Stimulated activated CD8-positive, alpha-beta memory T cell treated with anti-CD3 and anti-CD28 coated beads, Interleukin-12 subunit alpha, Interleukin-12 subunit beta, amount 100 ng/mL, for 1 hour (primary cell): ENCODE measurements at places on chromosomes 6 and 20.

- no peak for DNase-seq
These were observed 171.9 kb upstream of the JARID2 start for GRCh38 chr6:15073883-15074465.

DNA sequence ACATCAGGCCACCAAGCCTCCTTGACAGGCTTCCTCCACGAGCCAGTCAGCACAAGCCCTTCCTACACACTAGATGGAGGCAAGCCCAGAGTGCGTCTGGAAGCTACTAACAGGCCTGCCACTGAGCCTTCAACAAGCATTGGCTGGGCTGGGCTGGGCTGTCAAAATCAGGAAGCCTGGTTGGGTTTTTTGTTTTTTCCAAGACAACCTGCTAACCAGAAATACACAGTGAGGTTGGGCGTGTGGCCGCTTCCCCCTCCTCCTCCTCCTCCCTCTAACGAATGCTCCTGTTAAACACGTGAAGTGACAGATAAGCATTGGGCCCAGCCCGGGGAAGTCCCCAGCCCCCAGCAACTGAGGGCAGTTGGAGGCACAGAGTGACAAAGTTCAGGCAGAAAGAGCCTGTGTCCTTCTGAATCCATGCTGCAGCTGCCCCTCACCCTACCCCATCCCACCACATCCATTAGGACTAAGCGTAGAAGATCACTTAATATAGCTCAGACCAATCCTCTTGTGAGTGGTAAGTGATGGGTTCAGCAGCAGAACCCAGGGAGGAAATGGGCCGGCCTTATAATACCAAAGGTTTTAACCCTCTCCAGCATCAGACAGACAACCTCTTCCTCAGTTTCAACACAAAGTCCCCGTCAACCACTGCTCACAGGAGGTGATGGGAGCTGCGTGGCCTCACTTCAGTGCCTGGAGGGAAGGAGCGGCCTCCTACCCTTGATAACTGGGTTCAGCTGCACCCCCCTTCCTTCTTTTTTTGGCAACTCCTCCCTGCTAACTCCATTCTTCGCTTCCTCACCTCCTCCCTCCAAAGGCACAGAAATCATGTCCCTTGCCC, 1.1 kb downstream of the NFATC2 start:
- peak; percentile 66 for DNase-seq

DNA sequence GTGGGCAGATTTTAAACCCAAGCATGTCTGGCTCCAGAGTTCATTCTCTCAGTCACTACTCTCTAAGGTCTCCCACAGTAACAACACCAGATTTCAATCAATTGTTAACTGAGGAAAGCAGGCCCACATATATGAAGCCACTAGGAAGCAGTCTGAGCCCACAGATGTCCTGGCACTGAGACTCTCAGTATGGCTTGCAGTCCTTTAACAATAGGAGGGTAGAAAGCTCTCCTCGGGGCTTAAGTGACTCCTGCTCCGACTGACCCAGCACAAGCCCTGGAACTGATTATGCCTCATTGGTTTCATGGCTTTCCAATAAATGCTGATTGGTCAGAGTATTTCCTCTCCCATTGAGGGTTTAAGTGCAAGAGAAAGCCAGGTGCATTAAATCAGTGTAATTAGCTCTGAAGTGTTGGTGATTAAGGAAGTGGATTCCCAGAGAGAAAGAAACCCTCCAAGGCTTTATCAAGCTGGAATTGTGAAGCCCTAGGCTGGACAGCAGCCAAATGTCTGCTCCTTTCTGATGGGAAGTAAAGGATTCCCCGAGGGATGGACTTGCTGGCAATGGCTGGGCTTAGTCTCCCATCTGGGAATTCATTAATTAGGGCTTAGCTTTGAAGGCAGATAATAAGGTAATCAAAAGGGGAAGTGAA, 76.6 kb upstream of the PROKR2 start:
- DNase-seq: no peak

DNA sequence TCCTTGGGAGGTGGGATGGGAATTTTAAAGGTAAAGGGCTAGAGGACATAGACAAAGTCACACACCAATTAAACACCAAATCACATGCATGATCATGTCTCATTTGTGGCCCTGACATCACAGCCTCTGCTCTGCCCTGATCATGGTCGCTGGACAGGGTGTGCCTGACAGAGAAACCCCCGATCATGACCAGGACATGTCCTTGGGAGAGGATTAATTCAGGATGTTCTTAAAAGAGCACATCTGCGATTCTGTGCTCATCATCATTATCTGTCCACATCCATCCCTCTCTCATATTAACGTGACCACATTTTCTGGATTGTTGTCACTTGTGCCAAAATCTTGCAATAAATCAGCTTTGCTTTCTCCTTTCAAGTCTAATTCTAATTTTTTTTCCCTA, 7.7 kb upstream of the PBOV1 start:
- no peak for DNase-seq

- DNase-seq: no peak
These were observed 171.1 kb downstream of the PREX1 start for GRCh38 chr20:48656661-48657211.

DNA sequence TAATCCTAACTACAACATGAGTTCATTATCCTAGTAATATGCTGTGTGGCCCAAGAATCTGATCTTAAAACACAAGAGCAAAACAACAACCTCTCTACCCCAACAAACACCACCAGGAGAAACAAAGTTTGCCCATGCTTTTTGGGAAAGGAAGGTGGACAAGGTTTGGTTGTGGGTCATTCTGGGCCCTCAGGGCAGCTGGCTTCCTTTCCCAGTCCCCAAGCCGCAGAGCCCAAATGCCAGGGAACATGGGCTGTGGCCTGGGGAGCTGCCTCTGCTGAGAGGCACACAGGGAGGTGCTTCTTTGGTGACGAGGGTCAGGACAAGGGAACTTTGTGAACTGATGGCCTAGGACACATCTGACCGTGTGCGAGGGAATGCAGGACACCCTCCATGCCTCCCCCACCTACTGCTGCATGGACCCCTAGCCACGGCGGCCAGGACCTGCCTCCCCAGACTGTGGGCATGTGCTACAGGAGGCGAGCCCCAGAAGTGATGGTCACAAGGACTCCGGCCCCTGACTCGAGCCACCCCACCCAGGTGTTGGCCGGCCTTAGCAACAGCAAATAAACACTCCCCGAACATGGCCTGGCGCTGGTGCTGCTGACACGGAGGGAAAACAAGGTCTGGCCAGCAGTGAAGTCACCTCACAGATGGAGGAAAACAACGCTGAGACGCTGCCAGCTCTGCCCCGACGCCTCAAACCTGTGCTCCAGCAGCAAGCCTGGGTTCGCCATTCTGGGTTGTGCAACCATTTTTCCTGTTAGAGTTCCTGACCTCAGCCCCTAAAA, 55.6 kb downstream of the RRBP1 start:
- no peak for DNase-seq

DNA sequence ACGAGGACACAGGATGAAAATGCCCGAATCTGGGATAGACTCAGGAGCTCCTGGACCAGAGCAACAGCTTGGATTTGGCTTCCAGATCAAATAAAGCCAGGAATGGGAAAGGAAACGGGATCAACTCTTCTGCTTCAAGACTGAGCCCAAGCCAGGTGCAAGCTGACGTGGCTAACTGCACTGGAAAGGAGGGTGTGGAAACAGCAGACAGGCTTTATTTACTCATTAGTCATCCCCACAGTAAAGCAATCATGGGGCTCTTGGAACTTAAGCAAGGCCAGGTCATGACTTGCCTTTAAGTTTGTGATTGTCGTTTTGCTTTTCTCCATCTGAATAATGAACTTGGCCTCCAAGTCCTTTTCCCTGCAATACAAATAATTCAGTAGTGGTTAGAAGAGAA, 45.2 kb downstream of the KIF16B start:
- no peak for DNase-seq

DNA sequence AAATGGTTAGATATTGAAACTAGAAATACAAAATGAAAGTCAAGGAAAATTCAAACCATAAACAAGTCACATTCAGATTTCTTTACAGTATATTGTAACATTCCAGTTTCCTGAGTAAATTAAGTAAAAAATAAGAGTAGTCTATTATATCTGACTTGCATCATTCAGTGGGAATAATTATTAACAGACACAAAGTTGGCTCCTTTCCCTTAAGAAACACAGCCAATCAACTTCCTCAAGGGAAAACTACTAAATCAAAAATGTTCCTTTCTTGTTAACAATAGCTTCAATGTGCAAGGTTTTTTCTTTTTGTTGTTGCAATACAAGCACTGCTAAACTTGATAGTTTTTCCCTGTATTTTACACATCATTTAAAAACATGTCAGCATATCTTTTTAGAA, 33.2 kb downstream of the DNAAF9 start:
- no peak for DNase-seq

DNA sequence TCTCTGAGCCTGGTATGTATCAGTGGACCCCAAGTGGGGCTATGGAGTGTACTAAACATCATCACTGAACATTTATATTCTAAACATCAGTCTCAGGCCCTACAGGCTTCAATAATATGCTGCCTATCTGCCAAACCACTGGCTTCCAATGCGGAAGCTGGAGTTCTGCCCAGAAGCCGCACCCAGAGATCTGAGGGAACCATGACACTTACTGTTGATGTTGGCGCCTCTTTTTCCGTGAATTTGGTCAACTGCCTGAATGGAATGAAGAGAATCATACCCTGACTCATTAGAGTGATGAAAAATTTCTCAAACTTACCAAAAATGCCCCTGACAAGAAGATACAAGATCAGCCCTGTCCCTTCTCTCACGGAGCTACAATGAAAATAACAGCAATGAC, 66.2 kb downstream of the SLC22A23 start:
- DNase-seq: no peak

DNA sequence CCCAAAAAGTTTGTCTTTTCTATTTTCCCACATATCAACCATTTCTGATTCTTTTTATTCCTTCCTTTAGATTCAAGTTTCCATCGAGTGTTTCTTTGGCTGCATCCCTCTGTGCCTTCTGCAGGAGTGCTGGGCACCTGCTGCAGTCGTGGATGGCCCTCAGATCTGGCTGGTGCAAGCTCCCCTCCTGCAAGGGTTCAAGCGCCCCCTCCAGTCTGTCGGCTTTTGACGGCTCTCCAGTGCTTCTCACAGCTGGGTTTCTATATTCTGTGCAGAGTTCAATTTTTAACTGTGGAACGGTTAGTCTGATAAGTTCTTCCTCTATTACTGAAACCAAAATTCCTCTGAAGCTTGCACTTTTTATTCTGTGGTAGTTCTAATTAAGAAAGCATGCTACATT, 132.1 kb downstream of the HUS1B start:
- DNase-seq: no peak

GRCh38 chr6:37320646-37321045, 33.1 kb upstream of the RNF8 start:
- no peak for DNase-seq

- no peak for DNase-seq
These were observed 119.4 kb downstream of the ZFAND3 start for GRCh38 chr6:37938909-37939308.

GRCh38 chr20:41654292-41654691, 36.1 kb upstream of the CHD6 start:
- no peak for DNase-seq

GRCh38 chr20:50587291-50587961, 77.2 kb downstream of the PTPN1 start:
- DNase-seq: no peak

DNA sequence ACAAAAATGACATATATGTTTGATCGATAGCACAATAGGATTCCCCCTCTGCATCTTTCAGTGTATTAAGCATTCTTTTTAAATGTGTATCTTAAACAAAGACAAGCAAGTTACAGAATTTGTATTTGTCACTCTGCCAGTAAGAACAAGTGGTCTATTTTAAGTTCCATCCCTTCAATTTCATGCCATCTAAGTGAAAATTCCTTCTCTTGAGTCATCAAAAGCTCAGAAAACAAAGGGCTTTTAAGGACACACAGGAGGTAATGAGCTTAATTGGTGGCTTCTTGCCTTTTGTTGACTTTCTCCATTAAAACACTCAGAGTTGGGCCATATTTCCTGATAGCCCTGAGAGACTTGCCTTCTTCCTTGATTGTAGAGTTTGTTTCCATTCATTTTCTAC, 547.8 kb downstream of the TENT5A start:
- no peak for DNase-seq

GRCh38 chr6:139443231-139444112, 69.0 kb upstream of the CITED2 start:
- no peak for DNase-seq

DNA sequence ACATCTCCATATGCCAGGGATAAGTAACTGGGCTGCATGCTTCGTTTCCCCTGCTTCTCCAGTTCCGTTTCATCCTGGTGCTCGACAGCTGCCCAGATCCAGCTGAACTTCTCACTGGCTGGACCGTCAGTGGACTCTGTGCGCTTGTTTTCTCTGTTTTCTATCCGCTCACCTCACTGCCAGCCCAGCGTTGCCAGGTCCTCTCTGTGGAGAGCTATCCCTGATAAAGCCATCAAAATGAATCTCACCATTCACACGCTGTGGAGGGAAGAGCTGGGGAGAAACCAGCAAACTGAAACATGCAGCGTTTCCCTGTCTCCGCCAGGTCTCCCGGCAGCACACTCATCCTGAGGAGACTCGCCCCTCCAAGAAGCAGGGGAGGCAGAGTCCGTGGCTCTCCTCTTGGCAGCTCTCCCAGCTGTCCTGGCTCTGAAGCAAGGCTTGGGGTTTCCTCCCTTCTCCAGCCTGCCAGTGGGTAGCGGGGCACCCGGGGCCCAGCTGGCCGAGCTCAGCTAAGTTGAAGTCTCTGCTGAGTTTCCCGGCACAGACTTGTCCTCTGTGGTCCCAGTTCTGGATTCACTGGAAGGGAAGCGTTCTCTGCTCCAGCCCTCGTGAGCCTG, 160.9 kb downstream of the DTNBP1 start:
- DNase-seq: no peak

- DNase-seq: no peak
These were observed 140.3 kb downstream of the SYNDIG1 start for GRCh38 chr20:24609757-24610156.

DNA sequence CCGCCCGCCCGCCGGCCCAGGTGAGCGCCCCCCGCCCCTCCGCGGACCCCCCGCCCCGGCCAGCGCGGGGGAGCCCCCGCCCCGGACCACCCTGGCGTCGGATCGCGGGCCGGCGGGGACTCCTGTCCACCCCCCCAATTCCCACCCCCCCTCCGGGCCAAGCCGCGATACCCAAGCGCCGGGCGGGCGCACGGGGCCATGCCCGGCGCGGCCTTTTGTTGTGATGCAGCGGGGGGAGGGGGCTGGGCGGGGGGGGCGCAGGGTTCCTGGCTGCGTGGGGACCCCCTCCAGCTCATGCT, 245 bp downstream of the SRC start:
- no peak for DNase-seq

DNA sequence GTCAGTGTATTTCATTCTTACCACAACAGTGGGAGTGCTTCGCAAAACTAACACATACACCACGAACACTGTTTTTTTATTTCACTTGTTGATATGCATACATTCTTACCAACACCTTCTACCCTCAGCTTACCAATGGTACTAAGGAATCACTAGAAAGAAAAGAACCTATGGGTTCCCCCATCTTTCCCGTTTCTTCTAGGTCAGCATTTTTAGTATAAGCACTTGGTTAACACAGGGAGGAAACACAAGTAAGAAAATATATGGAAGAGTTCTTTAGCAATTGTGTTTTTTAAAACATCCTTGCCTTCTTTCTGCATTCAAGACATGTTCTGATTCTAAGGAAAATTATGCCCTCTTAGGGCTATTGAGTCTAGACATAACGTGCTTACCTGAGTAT, 39.9 kb upstream of the EYA4 start:
- DNase-seq: no peak

- no peak for DNase-seq
These were observed 256.5 kb downstream of the TRDN start for GRCh38 chr6:123380257-123380656.
